ENCODE measurements at places on chromosomes 12 and 14.

GRCh38 chr14:103136388-103137271, 13.4 kb downstream of the TNFAIP2 start:
- peak; percentile 42 for DNase-seq

- DNase-seq = no peak
Observed at GRCh38 chr12:55676707-55677106, 31.0 kb downstream of the ITGA7 start.

DNA sequence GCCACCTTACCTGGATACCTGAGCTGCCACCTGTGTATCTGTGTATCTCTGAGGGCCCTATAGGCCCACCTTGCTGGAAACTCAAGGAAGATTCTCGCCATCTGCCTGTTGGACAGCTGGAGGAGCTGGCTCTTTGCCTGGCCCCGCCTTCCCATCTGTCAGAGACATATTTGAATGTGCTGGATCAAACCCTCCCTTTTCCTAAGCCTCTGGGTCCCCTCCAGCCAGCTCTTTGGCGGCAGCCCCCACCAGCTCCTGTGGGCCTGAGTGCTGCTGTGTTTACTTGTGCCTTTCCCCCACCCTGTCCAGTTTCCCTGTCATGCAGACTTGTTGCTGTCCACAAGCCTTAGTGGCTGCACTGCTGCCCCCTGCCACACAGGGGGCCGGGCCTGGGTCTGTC, 55.9 kb upstream of the SRSF5 start:
- DNase-seq = peak; percentile 24

GRCh38 chr12:32891526-32891925, 5.1 kb downstream of the PKP2 start:
- no peak for DNase-seq

- DNase-seq = no peak
Observed at GRCh38 chr12:3974883-3975282, 101.7 kb upstream of the PARP11 start.

GRCh38 chr14:69539631-69540410, 34.9 kb downstream of the CCDC177 start:
- peak; percentile 90 for DNase-seq

DNA sequence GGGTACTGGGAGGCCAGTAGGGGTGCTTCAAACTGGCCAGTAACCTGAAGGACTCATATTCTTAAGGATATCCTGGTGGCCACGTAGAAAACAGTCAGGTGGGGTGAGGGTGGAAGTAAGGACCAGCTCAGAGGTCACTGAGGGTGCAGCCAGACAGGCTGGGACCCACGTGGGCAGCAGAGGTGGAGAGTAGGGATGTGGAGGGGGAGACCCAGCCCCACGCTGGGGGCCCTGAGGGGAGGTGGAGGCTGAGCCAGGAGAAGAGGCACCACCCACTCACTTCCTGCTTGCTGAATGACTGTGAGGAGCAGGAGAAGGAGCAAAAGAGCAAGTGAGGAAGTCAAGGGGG, 12.6 kb upstream of the SERPINA3 start:
- DNase-seq = no peak

DNA sequence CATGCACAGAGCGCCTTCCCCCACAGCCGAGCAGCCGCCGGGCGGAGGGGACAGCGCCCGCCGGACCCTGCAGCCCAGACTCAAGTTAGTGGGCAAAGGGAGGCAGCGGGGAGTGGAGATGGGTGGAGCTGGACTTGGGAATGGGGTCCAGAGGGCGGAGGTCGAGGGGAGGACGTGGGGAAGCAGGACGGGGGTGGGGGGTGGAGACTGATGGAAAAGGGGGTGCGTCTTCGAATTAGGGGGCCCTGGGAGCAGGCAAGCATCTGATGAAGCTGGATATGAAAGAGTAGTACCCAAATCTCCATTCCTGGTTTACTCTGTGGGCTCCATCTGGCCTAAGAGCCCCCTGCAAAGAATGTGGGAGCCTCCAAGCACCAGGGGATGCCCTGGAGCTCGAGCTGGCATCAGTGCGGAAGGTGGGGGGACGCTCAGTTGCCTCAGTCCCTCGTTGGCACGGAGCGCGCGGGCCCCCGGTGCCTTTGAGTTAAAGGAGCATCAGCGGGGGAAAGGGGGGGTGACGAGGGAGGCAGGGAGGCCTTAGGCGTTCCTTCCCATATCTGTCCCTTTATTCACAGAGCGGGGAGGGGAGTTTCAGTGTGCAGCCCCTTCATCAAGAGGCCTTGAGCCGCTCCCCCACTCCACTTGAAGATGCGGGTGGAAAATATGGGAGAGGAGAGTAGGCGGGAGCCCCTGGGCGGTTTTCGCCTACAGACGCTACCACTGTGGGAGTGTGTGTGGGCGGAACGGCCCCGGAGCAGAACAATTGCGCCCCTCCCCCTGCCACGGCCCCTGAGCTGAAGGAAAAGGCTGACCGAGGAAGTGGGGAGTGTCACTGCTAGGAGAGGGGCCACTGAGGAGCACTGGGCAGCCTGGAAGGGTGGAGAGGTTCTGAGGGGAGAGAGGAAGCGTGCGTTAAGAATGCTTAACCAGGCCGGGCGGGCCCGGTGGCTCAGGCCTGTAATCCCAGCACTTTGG, 644 bp downstream of the NAB2 start:
- peak; percentile 67 for DNase-seq

- DNase-seq = no peak
Observed at GRCh38 chr14:36939265-36939664, 233.1 kb downstream of the SLC25A21 start.

DNA sequence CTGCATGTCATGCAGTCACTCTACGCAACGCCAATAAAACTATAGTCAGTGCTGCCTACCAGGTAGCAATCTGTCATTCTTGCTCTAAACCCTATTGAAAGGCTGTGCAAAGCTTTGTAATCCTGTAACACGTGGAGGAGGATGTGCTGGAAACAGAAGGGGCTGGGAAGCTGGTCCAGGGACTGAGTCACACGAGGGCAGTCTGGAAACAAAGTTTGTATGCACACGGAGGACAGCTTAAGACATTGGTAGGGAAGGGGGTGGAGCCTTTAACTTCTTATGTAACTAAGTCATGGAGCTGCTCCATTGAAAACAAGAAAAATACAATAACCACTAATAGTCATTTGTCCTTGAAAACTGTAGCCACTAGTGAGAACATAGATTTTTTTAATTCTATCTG, 128.0 kb downstream of the BCAT1 start:
- no peak for DNase-seq

DNA sequence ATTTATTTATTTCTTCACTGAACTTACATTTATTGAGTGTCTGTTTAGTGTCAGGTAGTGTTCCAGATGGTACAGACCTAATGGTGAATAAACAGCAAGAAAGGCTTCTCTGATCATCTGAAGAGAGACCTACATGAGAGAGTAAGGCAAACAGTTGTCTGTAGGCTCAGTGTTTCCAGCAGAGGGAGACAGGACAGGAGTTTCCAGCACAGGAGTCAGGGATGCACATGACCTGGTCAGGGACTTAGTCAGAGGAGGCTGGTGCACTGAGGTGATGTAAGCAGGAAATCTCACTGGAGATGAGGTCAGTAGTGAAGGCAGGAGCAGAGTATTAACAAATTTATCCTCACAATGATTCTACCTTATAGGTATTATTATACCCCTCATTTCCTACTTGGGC, 233.2 kb downstream of the MDGA2 start:
- DNase-seq = peak; percentile 46

GRCh38 chr12:6335451-6336078, 6.3 kb downstream of the TNFRSF1A start:
- peak; percentile 53 for DNase-seq

DNA sequence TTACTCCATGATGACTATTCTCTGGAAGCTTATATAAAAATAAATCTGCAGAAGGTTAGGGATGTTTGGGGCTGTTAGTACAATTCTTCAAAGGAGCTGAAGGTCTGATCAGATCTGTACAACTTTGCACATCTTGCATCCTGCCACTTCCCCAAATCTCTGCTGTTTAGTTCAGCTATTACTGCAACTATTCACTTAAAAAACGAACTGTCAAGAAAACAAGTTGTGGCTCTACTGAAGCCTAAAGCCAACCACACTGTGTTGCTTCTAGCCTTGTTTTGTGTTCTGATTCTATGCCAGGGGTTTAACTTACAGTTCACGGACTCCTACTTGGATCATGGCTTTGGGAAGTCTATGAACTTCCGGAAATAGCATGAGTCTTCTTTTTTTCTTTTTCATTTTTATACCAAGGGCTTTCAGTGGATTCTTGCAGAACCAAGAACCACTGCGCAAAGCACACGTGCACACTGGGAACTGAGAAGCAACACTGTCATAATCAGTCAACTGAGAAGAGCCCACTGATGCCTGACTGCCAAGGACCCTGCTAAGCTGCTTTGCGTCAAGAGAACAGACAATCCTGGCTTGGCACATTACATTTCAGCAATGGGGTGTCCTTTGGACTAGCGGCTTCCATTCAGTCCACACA, 66.3 kb upstream of the EEA1 start:
- no peak for DNase-seq

DNA sequence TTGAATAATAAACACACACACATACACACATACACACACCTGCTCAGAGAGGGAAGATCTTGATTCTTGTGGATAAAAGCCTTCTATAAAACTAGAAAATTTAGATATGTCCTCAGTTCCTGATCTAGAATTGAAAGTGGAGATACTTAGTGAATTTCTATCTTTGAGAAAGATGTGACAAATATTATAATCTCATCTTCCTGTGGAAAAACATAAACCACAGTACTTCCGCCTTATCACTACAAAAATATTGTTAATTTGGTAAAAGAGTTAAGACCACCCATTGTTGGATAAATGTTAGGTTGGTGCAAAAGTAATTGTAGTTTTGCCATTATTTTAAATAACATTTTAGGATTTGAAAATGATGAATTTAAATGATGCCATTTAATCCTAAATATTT, at the start of gene KLRK1:
Gene KLRK1, minus strand, starts transcription at position 138 of the 400 bp plus-strand sequence. CDS start 1,231 bp downstream, outside the sequence.
- DNase-seq = no peak

GRCh38 chr14:97306760-97307246, 509.6 kb downstream of the VRK1 start:
- no peak for DNase-seq

- no peak for DNase-seq
Observed at GRCh38 chr12:111664499-111664898, 21.3 kb downstream of the BRAP start.

DNA sequence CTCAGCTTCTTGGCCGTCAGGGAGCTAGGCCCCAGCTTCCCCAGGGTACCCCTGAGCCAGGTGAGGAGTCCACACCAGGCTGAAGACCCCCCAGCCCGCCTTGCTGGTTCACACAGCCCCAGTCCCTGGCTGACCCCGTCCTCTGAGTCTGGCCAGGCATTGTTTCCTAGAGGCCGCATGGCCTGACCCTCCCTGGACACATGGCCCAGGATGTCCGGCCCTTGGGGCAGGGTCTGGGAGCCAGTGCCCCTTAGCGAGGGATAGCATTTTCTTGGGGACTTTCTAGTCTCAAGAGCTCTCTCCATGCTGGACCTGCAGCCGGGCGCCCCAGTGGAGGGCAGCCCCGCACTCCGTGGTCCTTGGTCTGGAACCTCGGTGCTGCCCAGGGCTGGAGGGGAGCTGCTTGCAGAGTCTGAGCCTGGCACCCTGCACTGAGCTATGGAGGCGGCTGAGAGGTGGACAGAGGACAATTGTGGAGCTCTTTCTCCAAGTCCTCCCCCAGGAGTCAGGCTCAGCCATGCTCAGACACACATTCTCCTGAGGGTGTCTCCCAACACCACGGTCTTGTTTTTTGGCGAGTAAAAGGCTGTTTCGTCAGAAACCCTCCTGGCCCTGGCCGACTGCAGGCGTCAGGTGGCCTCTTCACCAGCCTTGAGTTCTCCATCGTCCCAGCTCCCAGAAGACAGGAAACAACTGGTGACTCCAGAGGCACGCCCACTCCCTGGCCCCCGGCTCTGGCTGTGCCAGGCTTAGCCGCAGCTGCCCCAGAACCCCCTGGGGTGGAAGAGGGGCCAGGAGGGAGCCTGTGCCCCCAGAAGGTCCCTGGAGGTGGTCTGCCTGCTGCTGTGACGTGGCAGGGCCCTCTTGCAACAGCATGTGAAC, 17.6 kb upstream of the CRIP2 start:
- no peak for DNase-seq

- DNase-seq = no peak
Observed at GRCh38 chr12:65838330-65838976, 14.2 kb downstream of the HMGA2 start.

DNA sequence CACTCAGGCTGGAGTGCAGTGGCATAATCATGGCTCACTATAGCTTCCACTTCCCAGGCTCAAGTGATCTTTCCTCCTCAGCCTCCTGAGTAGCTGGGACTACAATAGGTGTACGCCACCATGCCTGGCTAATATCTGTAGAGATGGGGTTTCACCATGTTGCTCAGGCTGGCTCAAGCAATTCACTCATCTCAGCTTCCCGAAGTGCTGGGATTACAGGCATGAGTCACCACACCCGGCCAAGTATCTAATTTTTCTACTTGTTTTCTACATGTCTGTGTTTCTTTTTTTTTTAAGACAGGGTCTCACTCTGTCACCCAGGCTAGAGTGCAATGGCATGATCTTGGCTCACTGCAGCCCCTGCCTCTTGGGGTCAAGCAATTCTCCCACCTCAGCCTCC, 119.7 kb upstream of the MED13L start:
- no peak for DNase-seq

DNA sequence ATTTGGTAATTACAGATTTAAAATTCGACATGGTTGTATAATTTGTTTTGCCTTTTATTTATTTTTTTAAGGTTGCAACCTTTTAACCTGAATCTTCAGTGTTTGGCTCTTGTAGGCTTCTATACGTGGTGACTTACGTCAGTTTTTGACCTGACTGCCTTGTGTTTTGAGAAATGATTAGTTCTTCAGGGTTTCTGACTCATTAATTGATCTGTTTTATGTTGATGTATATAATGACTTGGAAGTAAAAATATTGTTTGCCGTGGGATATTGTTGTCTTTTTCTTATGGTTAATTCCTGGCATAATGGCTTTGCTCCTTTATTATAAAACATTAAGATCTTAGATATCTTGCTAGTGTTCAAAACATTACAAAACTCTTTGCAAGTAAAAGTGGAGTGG, 2.5 kb downstream of the RASSF8 start:
- DNase-seq = no peak

- no peak for DNase-seq
Observed at GRCh38 chr14:100450049-100450448, 126.9 kb downstream of the SLC25A47 start.

- peak; percentile 92 for DNase-seq
Observed at GRCh38 chr12:64181430-64182291, 40.4 kb downstream of the KICS2 start.

- peak; percentile 85 for DNase-seq
Observed at GRCh38 chr14:34629657-34630529, at the start of gene SNX6. TSS of gene SNX6 (minus strand) at chr14:34630148. CDS start at chr14:34630116, 32 bp downstream.

DNA sequence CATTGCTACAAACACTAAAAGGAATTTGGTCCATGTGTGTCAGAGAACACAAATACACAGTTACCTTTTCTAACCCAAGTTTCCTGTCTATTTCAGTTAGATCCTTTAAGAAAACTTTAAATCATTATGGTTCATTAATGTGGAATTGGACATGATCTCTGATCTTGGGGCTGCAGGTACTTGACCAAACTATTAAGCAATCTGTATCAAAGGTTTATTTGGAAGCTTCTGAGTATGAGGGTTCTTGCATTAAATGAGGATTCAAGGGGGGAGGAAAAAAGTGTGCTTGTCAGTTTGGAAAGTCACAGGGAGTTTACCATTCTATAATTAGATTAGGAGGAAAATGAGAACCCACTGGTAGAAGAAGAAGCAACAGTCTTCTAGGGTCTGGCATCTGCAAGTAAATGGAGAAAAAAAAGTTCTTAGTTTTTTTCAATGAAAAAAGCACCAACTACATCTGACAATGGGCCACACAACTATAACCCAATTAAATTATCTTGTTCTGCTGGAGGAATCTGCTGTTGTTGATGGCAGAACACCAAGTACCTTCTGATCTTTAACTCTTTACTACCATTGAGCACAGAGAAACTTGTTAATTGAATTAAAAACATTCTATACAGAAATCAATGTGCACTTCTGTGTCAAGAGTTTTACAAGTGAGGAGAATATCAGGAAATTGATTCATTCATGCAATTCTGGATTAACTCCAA, 17.5 kb downstream of the GTSF1 start:
- DNase-seq = peak; percentile 12

Data from cardiac muscle cell (in vitro differentiated cells and primary cell).